ENCODE measurements at places on chromosomes 4 and X.

DNA sequence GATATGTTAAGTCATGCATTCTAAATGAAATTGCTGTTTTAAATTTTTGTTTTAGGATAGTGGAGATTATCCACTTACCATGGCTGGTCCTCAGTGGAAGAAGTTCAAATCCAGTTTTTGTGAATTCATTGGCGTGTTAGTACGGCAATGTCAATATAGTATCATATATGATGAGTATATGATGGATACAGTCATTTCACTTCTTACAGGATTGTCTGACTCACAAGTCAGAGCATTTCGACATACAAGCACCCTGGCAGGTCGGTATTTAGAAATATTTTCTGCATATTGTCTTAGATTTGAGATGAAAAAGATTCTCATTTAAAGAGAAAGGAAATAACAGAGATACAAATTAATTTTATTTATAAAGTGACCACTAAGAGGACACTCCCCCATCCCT is 83.6 kb downstream of the STAG2 start:
- no peak for DNase-seq

GRCh38 chr4:182916483-182917181 is 554 bp downstream of the DCTD start:
- peak; percentile 76 for DNase-seq

- DNase-seq = no peak
Observed at GRCh38 chr4:85420831-85421230, 54.1 kb upstream of the ARHGAP24 start.

DNA sequence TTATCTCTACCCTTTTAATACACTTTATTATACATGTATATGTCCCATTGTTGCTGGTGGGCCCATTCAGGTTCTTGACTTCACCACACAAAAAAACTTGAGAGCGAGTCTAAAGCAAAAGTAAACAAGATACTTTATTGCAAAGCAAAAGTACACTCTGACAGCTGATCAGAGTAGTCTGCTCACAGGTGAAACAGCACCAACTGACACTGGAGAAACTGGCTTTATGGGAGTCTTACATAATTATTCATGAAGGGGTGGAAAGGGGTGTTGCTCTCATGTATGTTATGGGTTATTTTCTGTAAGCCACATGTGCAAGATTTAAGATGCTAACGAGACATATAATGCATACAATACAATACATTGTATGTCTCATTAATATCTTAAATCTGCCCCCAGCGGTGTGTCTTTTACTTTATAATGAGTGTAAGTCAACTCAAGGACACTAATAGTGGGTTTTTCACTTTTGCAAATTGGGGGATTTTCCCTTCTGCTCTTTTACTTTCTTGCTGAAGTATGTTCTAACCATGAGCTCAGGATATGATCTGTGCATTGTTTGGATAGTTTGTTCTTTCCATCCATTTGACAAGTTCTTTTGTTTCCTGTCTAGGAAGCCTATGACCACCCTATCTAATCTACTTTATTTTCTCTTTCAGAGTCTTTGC is 256.1 kb upstream of the ITM2A start:
- DNase-seq = no peak

DNA sequence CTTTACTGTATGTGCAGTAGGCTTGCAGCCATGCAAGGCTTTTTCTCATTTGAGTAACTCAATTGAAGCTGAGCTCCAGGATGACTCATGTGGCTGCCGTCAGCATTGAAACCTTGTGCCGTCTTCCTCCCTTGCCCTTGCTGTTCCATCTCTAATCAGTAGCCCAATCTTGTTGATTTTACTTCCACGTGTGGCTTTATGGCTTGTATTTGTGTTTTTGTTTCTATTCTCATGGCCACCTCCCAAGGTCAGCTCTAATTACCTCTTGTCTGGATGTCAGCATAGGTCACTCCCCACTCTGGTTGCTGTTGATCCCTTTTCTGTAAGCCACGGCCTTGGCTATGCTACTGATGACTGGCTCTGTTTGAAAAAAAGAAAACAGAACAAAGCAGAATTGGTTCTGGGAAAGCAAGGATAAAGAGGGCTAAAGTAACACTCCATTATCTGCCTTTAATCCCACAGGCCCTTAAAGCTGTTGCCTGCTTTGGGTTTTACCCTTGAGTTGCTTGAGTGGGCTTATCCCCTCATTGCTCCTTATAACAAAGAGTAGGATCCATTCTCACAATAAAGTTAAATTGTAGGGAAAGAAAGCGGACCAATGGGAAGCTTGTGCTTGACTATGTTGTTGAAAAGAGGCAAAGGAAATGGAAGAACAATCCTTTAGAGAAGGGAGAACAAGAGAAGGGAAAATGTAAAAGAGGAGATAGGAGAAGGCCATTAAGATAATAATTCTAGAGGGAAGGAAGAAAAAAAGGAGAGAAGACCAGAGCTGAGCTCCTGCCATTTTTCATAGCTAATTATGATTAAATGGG is 173.9 kb upstream of the PGRMC2 start:
- peak; percentile 78 for DNase-seq

DNA sequence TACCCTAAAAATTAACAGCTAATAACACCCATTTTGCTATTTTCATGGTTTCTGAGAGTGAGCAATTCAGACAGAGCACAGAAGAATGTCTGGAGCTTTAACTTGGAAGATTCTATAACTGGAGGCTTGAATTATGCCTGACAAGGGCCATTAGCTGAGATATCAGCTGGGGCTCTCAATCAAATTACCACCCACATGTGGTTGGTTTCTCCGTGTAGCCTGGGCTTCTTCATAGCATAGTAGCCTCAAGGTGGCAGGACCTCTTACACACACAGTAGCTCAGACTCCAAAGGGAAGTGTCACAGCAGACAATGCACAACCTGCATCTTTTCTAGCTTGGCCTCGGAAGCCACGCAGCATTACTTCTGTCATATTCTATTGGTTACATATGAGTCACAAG is 127.3 kb downstream of the EFHC2 start:
- DNase-seq = no peak

GRCh38 chr4:121278811-121279368 is 101.9 kb downstream of the QRFPR start:
- DNase-seq = no peak

DNA sequence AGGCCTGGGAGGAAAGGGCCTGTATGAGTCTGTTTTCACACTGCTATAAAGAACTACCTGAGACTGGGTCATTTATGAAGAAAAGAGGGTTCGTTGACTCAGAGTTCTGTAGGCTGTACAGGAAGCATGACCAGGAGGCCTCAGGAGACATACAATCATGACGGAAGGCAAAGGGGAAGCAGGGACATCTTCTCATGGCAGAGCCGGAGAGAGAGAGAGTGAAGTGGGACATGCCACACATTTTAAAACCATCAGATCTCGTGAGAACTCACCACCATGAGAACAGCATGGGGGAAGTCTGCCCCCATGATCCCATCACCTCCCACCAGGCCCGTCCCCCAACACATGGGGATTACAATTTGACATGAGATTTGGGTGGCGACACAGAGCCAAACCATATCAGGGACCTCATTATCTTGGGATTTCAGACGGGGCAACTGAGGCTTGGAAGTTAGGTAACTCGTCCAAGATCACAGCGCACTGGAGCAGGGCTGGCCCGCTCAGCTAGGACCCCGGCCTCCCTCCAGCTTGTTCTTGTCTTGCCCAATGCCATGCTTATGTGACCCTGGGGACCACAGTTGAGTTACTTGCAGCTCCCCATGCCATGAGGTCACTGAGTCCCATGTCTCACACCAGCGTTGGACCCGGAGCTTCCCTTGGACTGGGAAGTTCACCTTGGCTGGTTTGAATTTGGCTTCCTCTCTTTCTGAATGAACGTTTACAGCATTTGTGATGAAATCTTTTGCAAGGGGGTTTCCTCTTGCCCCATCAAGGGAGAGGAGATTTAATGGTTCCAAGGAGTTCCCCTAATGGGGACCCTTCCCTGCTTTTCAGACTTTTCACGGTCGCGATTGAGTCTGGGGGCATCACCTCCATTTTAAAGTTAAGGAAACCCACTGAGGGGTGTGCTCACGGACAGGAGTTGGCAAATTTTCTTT is 18.1 kb downstream of the HTRA3 start:
- no peak for DNase-seq

DNA sequence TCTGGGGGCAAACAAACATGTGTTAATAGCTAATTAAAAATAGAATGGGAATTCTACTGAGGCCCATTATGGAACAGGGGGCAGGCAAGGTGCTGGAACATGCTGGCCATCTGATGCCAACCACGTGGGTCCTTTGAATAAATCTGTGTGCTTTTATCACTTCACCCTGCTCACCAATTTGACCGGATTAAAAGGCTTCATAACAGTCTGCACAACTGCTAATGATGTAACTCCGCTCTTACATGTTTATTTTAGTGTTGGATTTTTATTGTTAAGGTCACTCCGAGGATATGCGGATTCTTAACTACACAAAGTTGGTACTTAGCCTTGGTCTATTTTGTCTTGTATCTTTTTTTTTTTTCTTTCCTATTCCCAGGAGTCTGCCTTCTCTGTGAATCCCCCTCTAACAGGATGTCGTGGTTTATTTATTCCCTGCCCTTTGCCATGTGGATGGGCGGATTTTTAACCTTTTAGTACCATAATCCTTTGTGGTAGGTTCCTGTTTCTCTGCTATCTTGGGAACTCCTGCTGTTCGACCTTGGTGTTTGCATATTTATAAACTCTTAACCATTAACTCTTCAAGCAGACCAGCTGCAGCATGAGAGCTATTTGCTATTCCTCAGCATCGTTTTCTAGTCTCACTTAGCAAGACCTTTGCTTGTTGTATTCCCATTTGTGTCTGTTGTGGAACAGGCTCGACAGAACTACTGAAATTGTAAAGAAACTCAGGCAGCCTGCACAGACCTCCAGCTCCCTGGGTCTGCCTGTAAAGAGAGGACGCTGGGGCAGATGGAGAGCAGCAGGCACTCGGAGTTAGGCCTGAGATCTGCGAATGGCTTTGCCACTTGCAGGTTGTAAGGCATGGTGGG is 38.0 kb downstream of the TRIM2 start:
- DNase-seq = peak; percentile 48

DNA sequence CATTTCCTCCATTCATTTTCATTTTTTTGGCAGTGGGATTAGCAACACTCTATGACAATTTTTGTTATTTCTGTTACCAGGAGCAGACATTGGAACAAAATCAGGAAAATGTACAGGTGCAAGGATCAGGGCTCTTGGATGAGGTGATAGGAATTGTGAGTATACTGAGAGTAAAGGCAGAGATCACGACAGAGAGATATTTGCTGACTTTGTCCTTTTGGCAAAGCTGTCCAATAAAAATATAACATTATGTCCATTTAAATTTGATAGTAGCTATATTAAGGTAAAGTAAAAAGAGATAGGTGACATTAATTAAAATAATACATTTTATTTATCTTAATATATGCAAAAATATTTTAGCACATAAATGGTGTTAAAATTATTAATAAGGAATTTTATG is 373.1 kb upstream of the GNPDA2 start:
- DNase-seq = no peak

DNA sequence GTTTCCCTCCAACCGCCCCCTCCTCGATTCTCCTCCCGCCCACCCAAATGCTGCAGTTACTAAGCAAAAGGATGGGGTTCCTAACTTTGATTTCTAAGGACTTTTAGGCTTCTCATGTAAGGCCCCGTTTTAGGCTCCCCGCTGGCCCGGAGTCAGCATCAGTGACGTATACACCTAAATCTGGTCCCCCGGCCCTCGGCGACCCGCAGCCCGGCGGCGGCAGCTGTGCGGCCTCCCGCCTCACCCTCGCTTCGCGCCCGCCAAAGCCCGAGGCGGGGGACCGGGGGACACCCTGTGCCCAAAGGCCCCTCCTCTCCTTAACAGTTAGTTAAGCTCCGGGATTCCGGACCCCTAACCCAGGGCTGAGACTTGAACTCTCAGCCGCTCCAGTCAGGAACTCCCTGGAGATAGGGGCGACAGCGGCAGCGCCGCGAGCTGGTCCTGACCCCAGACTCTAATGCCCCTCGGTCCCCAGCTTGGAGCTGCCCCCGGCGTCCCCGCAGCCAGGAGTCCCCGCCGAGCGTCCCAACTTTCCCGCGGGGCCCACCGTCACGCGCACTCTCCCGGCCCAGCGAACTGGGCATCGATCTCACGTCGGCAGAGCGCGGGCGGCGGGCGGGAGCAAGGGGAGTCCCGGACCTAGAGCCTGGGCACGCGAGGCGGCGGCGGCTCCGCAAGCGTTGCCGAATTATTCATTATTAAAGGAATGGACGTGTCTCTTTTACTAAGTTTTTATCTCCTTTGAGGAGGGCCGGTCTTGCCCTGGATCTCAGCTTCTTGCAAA is 1.5 kb upstream of the NR3C2 start:
- DNase-seq = peak; percentile 68

- no peak for DNase-seq
Observed at GRCh38 chr4:162162672-162163071, 1.1 kb downstream of the FSTL5 start.

- peak; percentile 45 for DNase-seq
Observed at GRCh38 chr4:42399393-42399792, 2.1 kb downstream of the SHISA3 start.

DNA sequence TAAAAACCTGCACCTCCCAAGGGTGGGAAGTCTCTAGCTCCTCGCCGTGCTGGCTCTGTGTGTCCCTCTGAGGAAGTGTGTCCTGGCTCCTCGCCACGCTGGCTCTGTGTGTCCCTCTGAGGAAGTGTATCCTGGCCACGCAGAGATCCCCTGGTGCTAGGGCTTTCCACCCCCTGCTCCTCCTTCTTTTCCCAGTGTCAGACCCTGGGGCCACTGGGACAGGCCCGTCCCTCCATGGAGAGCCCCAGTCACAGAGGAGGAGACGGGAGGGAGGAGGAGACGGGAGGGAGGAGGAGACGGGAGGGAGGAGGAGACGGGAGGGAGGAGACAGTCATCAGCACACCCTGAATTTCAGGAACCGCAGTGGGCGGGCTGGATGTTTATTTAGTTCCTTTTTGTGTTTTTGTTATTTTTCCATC is 53.8 kb upstream of the HGFAC start:
- no peak for DNase-seq
